ENCODE measurements at places on chromosomes 6 and 20.

DNA sequence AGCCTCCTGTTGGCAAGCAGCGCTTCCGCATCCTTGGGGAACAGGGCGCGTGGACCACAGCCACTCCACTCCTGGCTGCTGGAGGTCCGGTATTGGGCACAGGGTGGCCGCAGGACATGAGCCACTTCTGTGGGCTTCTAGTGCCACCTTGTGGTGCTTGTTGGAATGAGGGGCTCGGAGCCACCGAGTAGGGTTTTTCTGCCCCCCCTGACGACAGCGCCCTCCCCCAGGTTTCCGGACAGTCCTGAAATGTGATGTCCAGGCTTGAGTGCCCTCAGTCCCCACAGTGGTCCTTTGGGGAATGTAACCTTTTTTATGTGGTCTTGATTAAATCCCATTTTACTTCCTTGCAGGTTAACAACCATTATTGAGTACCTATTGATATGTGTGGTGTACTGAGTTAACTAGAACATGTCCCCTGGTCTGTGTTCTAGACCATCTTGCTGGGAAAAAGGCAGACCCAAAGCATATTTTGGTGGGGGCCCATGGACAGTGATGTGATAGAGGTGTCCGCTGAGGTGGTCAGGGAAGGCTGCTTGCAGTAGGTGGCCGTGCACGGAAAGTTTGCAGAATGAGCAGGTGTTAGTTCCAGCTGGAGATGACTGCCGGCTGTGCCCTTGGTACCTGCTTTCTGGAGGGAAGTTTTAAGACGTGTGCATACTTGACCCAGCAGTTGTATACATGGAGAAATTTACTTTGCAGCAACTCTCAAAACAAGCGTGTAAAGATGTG lies 70.0 kb downstream of the PTPN1 start:
- peak; percentile 58 for DNase-seq

DNA sequence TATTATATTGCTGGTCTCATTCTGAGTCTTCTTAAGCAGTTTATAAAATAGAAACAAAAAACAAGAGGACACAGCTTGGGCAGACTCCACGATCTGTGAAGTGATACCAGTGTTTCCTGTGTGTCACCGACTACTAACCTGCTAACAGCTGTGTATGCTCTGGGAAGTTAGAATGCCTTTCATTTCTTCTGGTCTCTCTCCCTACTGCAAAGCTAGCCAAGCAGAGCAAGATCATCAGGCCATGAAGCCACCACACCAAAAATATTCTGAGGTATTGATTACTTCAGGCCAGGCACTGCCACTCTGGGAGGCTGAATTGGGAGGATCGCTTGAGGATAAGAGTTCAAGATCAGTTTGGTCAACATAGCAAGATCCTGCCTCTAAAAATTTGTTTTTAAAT lies 46.9 kb upstream of the SMIM29 start:
- peak; percentile 26 for DNase-seq

DNA sequence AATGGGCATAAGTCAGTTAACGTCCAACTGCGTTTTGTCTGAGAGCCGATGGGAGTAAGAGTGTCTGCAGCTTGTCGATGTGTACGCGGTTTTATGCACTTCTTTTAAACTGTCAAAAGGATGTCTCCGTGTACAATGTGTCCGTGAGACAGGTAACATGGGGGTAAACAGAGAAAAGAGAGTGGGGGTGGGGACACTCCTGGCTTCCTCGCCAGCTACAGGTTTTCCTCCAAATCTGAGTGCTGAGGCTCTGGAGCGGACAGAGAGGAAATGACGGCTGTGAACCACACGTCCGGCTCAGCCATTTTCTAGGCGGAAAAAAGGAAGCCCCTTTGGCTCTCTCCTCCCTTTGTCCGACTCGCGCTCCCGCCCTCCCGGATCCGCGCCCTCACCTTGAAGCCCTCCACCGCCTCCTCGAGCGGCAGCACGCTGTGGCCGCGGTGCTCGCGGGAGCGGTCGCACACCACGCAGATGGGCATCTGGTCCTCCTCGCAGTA lies 916 bp downstream of the TRIM27 start:
- peak; percentile 54 for DNase-seq

DNA sequence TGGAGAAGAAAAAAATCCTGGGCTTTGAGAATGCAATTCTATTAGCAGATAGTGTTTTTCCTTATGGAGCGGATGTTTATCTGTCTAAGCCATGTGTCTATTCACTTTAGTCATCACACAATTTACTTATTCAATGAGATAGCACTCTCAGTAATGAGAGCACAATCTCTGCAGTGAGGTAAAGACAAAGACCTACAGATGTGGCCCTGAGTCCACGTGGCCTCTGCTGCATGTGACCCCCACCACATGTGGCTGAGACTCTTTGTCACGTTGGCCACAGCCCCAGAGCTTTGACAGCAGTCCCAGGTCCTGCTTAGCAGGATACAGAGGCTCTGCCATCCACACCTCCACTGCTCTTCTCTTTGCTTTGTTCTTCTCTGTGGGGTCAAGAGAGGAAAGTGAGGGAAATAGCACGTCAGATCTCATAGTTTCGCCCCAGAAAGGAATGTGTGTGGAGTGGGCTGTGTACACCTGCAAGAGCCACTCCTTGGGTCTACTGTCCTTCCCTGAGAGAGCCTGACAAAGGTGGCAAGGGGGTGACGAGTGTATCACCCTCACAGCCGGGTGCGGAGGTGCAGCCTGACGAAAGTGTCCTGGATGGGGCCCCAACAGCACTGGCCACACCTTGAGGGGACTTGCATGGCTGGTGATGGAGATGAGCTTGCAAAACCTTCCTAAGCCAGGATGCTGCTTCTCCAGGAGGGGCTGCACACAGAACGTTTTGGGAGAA lies 40.7 kb downstream of the ZNF831 start:
- no peak for DNase-seq

DNA sequence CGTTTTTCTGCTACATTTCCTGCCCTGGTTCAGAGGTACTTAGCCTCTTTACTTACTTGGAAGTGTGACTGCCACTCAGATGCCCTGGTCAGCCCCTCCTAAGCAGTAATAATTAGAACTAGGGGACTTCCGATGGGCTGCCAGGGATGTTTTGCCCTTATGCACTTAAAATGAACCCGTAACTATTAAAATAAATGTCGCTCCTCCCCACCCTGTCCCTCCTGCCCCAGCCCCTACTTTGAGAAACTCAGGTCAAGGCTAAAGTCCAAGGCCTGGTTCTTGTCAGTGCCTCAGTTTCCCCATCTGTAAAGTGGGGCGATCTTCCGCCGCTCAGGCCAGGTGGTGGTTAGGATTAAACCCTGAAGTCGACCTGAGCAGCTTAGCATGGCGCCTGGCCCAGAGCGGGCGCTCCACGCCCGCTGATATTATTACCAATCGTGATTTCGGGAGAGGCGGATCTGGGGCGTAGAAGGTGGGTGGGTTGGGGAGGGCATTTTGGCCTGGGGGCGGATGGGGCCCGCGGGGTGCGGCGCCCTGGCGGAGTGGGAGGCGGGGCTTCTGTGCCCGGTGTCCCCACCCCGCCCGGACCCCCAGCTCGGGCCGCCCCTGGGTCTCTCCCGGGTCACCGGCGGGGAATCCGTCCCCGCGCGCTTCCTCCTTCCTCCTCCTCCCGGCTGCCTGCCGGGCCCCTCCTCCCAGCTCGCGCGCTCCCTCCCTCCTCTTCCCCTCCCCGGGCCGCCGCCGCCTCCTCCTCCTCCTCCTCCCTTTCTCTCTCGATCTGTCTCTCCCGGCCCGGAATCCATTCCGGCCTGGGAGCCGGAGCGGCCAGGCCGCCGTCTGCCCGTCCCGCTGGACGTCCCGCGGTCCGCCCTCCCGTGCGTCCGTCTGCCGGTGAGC lies at the start of gene SRC:
SRC (plus strand) TSS at position 802 of the 897 bp plus-strand sequence. CDS start 38,014 bp downstream, outside the sequence.
- DNase-seq = peak; percentile 58

GRCh38 chr6:113160306-113161017 lies 696.7 kb upstream of the MARCKS start:
- DNase-seq = no peak

- no peak for DNase-seq
These were observed 66.8 kb upstream of the RPS6KA2 start for GRCh38 chr6:166693880-166694279.

GRCh38 chr6:71375676-71376075 lies 87.1 kb downstream of the OGFRL1 start:
- no peak for DNase-seq

GRCh38 chr6:142648036-142648451 lies 296.9 kb downstream of the HIVEP2 start:
- DNase-seq = no peak
